ENCODE measurements at places on chromosomes 2 and 18. TPM values are rescaled to one million over a fixed set of nuclear protein-coding genes. Genes with fewer than 3 reads are reported as not detected.

DNA sequence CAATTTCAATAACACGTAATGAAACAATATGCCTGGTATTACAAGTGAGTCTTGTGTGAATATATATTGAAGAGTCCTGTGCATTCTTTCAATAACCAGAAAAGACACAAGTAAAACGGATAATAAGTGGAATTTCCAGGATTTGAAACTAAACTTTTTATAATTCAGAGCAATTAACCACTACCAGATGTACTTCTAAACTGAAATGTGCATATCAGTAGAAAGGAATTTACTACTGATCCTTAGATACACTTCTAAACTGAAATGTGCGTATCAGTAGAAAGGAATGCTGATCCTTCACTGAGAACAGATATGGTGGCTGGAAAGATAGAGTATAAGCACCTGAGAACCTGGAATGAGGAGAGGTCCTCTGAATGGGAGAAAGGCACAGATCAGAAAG, 470.9 kb upstream of the SPHKAP start:
- DNase-seq: no peak

DOK6 gene
- not detected for total RNA-seq

DNA sequence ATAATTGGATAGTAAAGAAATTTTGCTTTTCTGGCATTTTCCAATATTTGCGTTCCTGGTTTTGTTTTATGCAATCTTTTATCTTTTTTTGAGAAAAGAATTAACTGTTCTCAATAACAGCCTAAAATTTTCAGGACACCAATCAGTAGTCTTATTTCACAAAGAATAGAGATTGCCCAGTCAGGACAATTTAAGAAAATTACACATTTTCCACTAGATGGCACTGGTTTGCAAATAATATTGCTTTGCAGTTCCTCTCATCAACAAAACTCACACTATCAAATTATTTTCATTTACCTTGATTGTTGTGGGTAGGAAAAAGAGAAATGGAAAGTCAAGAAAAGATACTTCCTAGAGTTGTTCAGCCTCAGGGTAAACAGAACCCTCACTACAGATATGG, 2.4 kb upstream of the RBM45 start:
- DNase-seq: no peak

HTR2B gene
- total RNA-seq: 0.10 TPM

CCDC121 gene
- total RNA-seq: 0.90 TPM

GRCh38 chr2:236687296-236687965, 117.8 kb downstream of the ACKR3 start:
- no peak for DNase-seq
